Osteocyte (in vitro differentiated cells): ENCODE measurements at places on chromosomes 2 and 18.

- DNase-seq, result peak; percentile 75
Observed at GRCh38 chr2:183172220-183172887, 48.1 kb downstream of the NUP35 start.

- DNase-seq, result no peak
Observed at GRCh38 chr2:108029912-108030311, 43.6 kb downstream of the SLC5A7 start.

GRCh38 chr18:56083523-56084287 is 495.7 kb upstream of the TCF4 start:
- DNase-seq, result no peak

- DNase-seq, result no peak
Observed at GRCh38 chr2:199395311-199395710, 62.4 kb downstream of the SATB2 start.

GRCh38 chr2:71060871-71061270 is 7.6 kb upstream of the NAGK start:
- no peak for DNase-seq

GRCh38 chr2:84302513-84303412 is 156.3 kb downstream of the SUCLG1 start:
- DNase-seq, result no peak

DNA sequence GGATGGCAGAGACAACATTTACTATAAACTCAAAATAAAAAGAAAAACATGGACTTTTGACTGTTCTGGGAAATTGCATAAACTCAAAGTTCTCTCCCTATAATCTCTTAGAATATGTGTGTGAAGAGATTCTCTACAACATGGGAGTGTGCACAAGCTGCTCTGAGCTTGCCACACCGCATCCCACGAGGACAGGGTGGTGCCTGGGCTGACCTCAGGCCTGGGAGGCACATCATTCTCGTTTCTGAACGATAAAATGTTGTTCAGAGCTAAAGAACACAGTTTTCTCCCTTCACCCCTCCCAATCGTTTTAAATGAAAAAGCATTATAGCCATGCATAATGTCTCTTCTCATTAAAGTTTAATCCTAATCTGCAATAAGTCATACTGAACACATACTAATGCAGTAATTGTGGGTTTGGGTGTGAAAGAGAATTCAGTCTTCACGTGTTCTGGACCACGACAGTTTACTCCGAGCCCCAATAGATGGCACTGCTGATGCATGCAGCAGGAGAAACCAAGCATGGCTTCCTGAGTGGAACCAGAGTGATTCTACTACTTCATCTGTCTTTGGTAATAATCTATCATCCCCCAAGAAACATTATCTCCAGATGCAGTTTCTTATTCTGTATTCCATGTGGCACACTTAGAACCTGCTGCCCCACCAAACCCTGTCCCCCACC is 46.9 kb upstream of the LAMA1 start:
- DNase-seq, result peak; percentile 57

GRCh38 chr2:210169516-210170195 is 1.6 kb downstream of the KANSL1L start:
- DNase-seq, result no peak

- no peak for DNase-seq
Observed at GRCh38 chr2:37667704-37668103, 3.7 kb downstream of the CDC42EP3 start.

DNA sequence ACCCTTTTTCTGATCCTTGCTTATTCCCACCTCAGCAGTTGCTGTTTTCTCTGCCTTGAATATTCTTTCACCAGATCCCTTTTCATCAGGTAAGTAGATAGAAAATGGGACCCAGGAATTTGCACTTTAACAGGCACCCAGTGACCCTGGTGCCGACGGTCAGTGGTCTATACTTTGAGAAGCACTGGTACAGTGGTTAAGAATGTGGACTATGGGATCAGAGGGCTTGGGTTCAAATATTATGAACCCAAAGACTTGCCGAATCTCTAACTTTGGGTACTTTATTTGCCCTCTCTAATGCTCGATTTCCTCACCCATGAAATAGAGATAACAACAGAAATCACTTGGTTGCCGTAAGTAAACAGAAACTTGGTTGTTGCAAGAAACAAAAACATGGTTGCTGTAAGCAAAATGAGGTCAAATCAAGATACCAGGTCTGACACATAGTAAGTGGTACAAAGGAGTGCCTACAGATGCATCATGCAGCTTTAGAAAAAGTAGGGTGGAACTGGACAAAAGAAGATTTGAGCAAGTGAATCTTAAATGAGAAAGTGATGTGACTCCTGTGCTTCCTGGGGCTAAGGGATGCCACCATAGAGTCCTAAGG is 69.5 kb upstream of the GLS start:
- DNase-seq, result no peak

DNA sequence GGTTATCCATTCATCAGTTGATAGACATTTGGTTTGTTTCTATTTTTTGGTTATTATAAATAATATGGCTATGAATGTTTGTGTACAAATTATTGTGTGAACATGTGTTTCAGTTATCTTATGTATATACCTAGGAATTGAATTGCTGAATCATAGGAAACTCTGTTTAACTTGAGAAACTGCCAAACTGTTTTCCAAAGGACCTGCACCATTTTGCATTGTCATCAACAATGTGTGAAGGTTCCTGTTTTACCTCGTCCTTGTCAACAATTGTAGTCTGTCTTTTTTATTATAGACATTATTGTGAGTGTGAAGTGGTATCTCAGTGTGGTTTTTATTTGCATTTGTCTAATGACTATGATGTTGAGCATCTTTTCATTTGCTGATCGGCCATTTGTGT is 17.1 kb downstream of the PDK1 start:
- DNase-seq, result no peak

DNA sequence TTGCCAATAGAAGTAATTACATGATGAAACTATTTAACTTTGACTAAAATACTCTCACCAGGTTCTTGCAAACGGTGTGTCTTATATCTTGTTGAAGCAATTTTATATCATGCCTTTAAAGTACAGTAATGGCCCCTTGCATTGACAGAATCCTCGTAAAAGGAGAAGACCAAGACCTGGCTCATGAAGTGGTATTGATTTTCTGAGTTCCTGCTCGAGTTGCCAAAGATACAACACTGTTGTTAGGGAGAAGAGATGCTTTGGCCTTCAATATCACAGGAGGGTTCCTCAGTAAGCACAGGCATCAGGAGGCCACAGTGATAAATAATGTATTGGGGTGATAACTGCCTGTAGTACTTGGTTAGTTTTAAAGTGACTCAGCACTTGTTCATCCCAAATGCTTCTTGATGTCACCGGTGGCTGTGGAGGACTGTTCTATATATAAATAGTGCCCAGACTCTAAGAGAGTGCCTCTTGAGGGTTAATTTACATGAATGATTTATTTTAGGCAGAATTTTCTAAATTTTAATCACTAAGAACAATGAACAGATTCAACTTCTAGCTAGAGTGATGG is 571.7 kb upstream of the FANCL start:
- no peak for DNase-seq

- DNase-seq, result no peak
Observed at GRCh38 chr2:203691149-203691548, 15.3 kb upstream of the CD28 start.
